ENCODE measurements at places on chromosomes 11 and 22. TPM values are rescaled to one million over a fixed set of nuclear protein-coding genes. Genes with fewer than 3 reads are reported as not detected.

The ARHGAP20 gene
- total RNA-seq: 0.30 TPM

The NDUFC2 gene
- total RNA-seq: 123 TPM

The ELFN2 gene
- 0.11 TPM for total RNA-seq

The CWC15 gene
- 55.9 TPM for total RNA-seq

The OR10AG1 gene
- total RNA-seq: not detected

- H3K4me3 ChIP-seq: no peak overlapping the region
- no peaks in the 10 kb centered on the region for H3K36me3 ChIP-seq
- peaks cover 15% of the 10 kb centered on the region for H3K4me1 ChIP-seq
- no peak overlapping the region for H3K27ac ChIP-seq
- H3K27me3 ChIP-seq: peaks cover 38% of the 10 kb centered on the region
- DNase-seq: no peak
Measured at GRCh38 chr11:35794850-35795249, 132.3 kb downstream of the TRIM44 start.

- DNase-seq: no peak
- H3K27me3 ChIP-seq: no peaks in the 10 kb centered on the region
- no peak overlapping the region for H3K27ac ChIP-seq
- H3K4me1 ChIP-seq: no peaks in the 10 kb centered on the region
Measured at GRCh38 chr22:30265823-30266444, 717 bp downstream of the OSM start.

GRCh38 chr11:131186629-131187101 is 183.8 kb upstream of the NTM start:
- H3K4me1 ChIP-seq: peaks cover 12% of the 10 kb centered on the region
- H3K4me3 ChIP-seq: no peak overlapping the region
- no peaks in the 10 kb centered on the region for H3K36me3 ChIP-seq

DNA sequence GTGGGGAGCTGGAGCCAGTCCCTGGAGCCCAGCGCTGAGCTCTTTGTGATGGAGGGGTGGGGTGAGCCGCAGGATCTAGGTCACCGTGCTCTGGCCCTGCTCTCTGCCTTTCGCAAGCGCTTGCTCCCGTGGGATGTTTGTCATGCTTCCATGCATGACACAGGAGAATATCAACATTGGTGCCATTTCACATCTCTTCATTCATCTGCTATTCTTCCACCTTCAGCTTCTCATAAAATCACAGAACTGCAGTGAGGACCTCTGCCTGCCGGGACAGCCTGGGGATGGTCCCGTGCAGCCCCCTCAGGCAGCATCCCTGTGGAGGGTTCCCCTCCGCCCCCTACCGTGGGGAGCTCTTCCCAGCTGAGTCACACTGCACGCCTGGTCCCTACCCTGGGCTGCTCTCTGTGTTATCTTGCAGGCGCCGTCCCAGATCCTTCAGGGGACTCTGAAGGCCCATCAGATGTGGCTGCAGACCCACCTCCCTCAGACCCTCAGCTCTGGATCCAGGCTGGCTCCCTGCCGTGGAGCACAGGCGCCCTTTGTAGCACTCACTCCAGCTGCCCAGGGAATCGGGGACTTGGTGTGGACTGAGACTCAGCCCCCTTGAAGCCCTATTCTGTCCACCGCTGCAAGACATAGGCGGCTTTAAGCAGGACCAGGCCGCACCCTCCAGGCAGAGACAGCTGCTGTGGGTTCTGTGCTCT is 5.1 kb upstream of the SEPTIN5 start:
- H3K4me3 ChIP-seq: no peak overlapping the region
- H3K36me3 ChIP-seq: no peaks in the 10 kb centered on the region
- no peak for DNase-seq
- H3K4me1 ChIP-seq: no peaks in the 10 kb centered on the region

DNA sequence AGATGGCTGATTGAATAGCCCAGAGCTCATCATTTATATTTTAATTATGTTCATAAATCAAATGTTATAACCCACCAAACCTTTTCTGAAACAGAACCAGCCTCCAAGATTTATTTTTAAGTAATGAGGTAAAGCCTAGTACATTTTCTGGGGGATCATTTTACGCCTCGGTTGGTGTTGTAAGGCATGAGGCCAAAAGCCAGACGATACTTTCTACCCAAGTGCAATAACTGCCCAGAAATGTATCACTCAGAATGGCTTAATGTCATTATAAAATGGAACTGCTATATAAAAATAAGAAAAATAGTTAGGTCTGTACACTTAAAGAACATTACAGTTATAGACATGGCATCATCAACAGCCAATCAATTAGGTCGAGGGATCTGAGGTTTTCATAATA is 283.3 kb downstream of the CADM1 start:
- H3K27ac ChIP-seq: no peak overlapping the region
- H3K36me3 ChIP-seq: no peaks in the 10 kb centered on the region
- no peaks in the 10 kb centered on the region for H3K27me3 ChIP-seq
- peaks cover 44% of the 10 kb centered on the region for H3K4me1 ChIP-seq

GRCh38 chr11:27701355-27702105 is 1.3 kb upstream of the BDNF start:
- H3K36me3 ChIP-seq: no peaks in the 10 kb centered on the region
- H3K4me3 ChIP-seq: peak overlapping the region; percentile 42
- H3K27me3 ChIP-seq: peaks cover 80% of the 10 kb centered on the region
- H3K27ac ChIP-seq: no peak overlapping the region

DNA sequence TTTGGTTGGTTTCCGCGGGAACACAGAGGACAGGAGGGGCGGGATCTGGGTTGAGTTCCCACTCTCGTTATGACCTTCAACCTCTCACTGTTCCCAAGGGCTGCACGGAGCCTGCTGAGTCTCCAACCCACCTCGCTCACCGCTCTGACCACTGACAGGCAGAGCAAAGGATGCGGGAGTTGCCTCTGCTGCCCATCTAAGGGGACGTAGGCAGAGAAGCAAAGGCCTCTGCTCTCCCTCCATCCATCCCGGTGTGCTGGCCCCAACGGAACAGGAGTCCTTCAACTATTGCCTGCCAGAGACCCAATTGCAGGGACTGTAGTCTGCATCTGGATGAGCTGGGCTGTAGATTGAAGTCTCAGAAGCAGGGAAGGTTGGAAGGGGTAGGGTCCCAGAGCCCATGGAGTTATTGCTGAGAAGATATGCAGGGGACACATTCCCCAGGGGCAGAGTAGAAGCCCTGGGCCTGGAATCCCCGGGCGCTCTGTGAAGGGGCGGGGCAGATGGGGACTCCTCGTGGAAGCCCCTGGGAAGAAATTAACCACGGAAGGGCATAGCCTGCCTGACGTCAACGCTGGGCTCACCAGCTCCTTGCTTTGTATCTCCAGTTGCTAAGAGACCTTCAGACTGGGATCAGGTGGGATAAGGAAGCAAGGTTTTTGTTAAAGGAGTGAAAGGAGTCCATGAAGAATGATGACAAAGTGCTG is 12.7 kb upstream of the FXYD2 start:
- H3K27ac ChIP-seq: no peak overlapping the region
- H3K36me3 ChIP-seq: peaks cover 12% of the 10 kb centered on the region
- no peaks in the 10 kb centered on the region for H3K27me3 ChIP-seq
- no peaks in the 10 kb centered on the region for H3K4me1 ChIP-seq

DNA sequence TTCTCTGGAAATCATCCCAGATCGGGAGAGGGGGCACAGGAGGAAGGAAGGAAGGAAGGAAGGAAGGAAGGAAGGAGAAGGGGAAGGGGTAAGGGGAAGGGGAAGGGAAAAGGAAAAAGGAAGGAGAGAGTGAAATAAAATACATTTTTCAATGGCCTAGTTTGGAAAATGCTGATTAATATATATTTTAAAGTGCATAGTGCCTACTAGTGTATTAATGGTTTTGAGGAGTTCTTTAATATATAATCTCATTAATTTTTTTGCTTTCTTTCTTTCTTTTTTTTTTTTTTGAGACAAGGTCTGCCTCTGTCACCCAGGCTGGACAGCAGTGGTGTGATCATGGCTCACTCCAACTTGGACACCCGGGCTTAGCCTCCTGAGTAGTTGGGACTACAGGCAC is 107.8 kb upstream of the FOLH1 start:
- no peaks in the 10 kb centered on the region for H3K36me3 ChIP-seq
- H3K4me1 ChIP-seq: no peaks in the 10 kb centered on the region
- H3K4me3 ChIP-seq: no peak overlapping the region
- no peak overlapping the region for H3K27ac ChIP-seq
- DNase-seq: no peak
- no peaks in the 10 kb centered on the region for H3K27me3 ChIP-seq

GRCh38 chr11:93536101-93536861 is 6.9 kb downstream of the SMCO4 start:
- DNase-seq: no peak
- peaks cover 82% of the 10 kb centered on the region for H3K4me1 ChIP-seq
- H3K27me3 ChIP-seq: no peaks in the 10 kb centered on the region
- H3K27ac ChIP-seq: peak overlapping the region; percentile 83
- no peak overlapping the region for H3K4me3 ChIP-seq

- no peak for DNase-seq
- H3K27me3 ChIP-seq: no peaks in the 10 kb centered on the region
- H3K4me1 ChIP-seq: no peaks in the 10 kb centered on the region
- no peak overlapping the region for H3K4me3 ChIP-seq
- H3K36me3 ChIP-seq: no peaks in the 10 kb centered on the region
Measured at GRCh38 chr22:33958741-33959140, 38.5 kb upstream of the LARGE1 start.

- peak; percentile 23 for DNase-seq
- H3K4me1 ChIP-seq: no peaks in the 10 kb centered on the region
- peak overlapping the region; percentile 27 for H3K4me3 ChIP-seq
Measured at GRCh38 chr11:69985641-69986439, 92.3 kb upstream of the ANO1 start.

DNA sequence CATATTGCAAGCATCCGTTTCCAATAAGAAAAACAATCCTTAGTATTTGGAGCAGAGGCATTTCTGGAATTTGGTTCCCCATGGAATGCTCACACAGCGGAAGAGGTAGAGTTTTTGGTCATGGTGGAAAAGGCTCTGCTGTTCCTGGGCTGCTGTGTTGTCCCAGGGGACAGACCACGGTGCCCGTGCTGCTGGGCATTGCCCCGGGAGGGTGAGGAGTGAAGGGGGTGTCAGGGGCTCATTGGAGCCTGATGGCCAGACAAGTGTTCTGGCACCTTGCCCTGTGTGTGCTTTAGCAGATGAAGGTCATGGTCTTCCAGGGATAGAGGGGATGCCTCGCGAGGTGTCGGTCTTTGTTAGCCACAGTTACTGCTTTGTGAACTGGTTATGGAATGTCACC is 61.2 kb downstream of the MPPED1 start:
- DNase-seq: no peak
- H3K36me3 ChIP-seq: no peaks in the 10 kb centered on the region
- no peak overlapping the region for H3K27ac ChIP-seq
- H3K27me3 ChIP-seq: peaks cover 13% of the 10 kb centered on the region
- no peak overlapping the region for H3K4me3 ChIP-seq

GRCh38 chr22:50167689-50168489 is 2.6 kb upstream of the PANX2 start:
- H3K4me1 ChIP-seq: peaks cover 21% of the 10 kb centered on the region
- H3K36me3 ChIP-seq: no peaks in the 10 kb centered on the region
- no peak overlapping the region for H3K4me3 ChIP-seq
- no peak for DNase-seq
- H3K27ac ChIP-seq: no peak overlapping the region

DNA sequence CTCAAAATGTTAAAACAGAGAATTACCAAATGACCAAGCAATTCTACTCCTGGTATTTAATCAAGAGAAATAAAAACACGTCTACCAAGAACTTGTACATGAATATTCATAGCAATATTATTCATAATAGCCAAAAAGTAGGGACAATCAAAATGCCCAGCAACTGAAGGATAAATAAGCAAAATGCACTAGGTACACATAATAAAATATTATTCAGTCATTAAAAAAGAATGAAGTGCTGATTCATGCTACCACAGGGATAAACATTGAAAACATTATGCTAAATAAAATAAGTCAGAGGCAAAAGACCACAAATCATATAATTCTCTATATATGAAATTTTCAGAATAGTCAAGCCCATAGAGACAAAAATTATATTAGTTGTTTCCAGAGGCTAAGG is 24.8 kb downstream of the ARHGAP32 start:
- H3K27ac ChIP-seq: no peak overlapping the region
- no peaks in the 10 kb centered on the region for H3K4me1 ChIP-seq
- no peak overlapping the region for H3K4me3 ChIP-seq
- no peak for DNase-seq
- H3K27me3 ChIP-seq: no peaks in the 10 kb centered on the region

GRCh38 chr11:81104051-81104450 is 1629.6 kb downstream of the FAM181B start:
- no peak overlapping the region for H3K27ac ChIP-seq
- H3K4me3 ChIP-seq: no peak overlapping the region
- H3K4me1 ChIP-seq: no peaks in the 10 kb centered on the region
- DNase-seq: no peak

GRCh38 chr11:12287009-12287373 is 90.4 kb upstream of the PARVA start:
- no peaks in the 10 kb centered on the region for H3K36me3 ChIP-seq
- no peak overlapping the region for H3K27ac ChIP-seq
- H3K4me1 ChIP-seq: no peaks in the 10 kb centered on the region
- DNase-seq: peak; percentile 97

GRCh38 chr11:23749762-23750430 is 747.0 kb upstream of the LUZP2 start:
- H3K4me1 ChIP-seq: no peaks in the 10 kb centered on the region
- no peaks in the 10 kb centered on the region for H3K36me3 ChIP-seq
- no peaks in the 10 kb centered on the region for H3K27me3 ChIP-seq
- no peak overlapping the region for H3K27ac ChIP-seq

DNA sequence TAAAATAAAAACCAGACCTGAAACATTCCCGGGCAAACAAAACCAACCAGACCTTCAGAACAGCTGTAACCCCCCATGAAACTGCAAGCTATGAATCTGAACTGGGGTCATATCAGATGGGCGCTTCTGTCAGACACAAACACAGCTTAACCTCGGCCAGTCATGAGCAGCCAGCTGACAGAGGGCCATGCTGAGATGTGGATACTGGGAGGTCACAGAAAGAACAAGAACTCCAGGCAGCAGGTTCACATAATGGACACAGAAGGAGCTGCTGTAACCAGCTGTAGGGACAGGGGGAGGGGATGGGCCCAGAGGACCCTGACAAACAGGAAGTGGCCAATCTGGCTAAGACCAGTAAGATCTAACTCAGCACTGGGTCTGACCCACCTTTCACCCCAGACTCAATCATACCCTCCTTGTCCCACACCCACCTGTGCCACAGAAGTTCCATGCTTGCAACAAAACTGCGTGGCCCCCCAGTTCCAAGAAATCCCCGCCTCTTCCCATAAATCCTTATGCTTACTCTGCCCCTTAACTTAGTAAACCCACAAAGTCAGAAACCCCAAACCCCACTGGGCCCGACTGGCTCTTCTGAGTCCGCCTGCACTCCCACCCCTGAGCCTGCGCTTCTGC is 4.0 kb downstream of the APOL4 start:
- no peaks in the 10 kb centered on the region for H3K36me3 ChIP-seq
- peaks cover 16% of the 10 kb centered on the region for H3K4me1 ChIP-seq
- no peaks in the 10 kb centered on the region for H3K27me3 ChIP-seq
- H3K4me3 ChIP-seq: no peak overlapping the region
